T-cell (primary cell): ENCODE measurements at places on chromosomes 16 and 17.

GRCh38 chr17:79272666-79273219, 198.1 kb downstream of the ENGASE start:
- DNase-seq, result no peak

GRCh38 chr16:87541147-87541871, 48.5 kb upstream of the ZCCHC14 start:
- DNase-seq, result no peak

GRCh38 chr16:9302072-9302471, 210.6 kb downstream of the HAPSTR1 start:
- no peak for DNase-seq

GRCh38 chr17:43983196-43983514, 21.3 kb upstream of the NAGS start:
- no peak for DNase-seq

DNA sequence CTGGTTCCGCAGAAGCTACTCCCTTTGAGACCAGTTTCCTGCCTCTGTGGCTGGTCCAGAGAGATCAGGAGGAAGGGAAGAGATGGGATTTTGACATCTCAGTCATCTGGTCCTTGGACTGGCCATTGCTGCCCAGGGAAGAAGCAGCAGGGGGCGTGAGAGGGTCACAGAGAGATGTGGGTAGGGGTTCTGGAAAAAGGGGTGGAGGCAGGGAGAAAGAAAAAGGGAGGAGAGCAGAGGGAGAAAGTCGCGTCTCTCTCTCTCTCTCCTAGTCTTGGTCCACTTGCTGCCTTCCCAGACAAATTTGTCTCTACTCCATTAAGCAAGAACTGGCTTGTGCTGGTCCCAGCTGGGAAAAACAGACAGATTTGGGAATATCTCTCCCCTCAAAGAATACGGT, 4.4 kb downstream of the SHBG start:
- DNase-seq, result no peak

GRCh38 chr17:3827124-3827773, 18.8 kb downstream of the NCBP3 start:
- DNase-seq, result peak; percentile 51

DNA sequence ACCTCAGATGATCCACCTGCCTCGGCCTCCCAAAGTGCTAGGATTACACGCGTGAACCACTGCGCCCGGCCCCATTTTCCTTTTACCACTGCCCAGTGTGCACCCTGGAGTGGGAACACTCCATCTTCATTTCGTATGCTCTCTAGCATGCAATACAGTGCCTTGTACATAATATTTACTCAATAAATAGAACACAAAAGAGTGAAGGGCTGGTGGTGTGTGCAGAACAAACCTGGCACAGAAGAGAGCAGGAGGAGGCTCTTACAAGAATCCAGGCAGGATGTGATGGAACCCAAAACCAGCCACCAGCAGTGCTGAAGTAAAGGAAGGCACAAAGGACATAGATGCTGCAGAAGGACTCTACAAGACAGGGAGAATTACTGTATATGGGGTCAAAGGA, 7.3 kb downstream of the KRT37 start:
- no peak for DNase-seq

GRCh38 chr17:80277751-80278671, 17.4 kb downstream of the RNF213 start:
- no peak for DNase-seq

- DNase-seq, result no peak
Observed at GRCh38 chr17:18253947-18254821, 4.4 kb downstream of the FLII start.

GRCh38 chr16:87965417-87965816, 14.2 kb downstream of the BANP start:
- DNase-seq, result no peak

DNA sequence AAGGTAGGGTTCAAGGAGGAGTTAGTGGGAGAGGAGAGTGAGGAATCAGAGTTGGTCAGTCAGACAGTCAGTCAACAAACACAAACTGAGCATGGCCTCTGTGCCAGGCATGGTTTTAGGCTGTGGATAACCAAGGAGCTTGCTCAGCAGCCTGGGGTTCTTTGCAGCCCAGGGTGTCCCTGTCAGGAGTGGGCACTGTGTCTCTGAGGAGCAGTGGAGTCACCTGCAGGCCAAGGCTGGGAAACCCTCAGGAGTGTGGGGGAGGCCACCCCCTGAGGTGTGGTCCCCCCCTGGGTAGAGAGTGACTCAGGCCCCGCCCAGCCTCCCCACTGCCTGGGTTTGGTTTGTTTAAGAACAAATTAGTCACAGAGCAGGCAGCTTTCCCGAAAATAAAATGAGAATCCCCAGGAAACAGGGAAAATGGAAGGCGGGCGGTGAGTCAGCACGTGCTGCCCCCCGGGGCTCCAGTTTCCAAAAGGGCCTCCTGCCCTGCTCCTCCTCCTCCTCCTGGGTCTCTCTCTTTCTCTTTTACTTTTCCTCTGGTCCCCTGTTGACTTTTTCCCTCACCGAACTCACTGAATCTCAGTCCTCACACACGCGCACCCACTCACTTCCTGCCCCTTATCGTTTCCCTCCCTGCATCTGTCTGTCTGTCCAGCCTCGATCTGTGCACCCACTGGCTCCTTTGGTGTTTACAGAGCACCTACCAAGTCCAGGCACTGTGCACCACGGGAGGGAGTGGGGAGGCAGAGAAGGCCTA, 44.3 kb downstream of the SOCS3 start:
- DNase-seq, result no peak

- DNase-seq, result no peak
Observed at GRCh38 chr16:78641433-78641832, 542.0 kb downstream of the WWOX start.

DNA sequence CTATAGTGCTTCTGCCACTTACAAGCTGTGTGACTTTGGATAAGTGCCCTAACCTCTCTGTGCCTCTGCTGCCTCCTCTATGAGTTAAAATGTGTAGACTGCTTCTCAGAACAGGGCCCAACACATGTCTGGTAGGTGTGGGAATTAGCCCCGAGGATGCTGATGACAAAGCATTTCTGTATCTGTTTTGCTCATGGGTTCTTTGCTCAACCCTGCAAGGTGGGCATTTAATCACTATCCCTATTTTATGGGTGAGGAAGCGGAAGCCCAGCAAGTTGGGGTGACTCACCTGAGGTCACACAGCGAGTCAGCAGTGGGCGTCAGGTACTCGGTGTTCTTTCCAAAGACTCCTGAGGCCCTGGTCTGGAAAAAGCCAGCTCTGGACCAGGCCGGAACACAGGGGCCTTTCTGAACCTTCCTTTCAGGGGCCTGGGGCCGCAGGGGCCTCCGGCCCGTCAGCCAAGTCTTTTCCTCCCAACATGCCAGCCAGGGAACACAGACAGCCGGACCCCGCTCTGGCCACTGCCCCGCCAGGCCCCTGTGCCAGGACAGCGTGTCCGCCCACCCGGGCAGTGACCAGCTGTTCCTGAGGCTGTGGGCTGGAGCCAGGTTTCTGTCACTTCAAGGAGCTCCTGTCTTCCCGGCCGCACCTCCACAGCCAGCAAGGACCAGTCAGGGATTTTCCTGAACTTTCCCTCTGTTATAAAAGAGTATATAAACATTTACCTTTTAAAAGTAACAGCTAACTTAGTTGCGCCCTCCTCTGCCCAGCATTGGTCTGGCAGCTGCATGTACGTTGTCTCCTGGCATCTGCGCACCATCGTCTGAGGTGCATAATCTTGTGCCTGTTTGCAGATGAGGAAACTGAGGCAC, 62.5 kb downstream of the SREBF1 start:
- no peak for DNase-seq

DNA sequence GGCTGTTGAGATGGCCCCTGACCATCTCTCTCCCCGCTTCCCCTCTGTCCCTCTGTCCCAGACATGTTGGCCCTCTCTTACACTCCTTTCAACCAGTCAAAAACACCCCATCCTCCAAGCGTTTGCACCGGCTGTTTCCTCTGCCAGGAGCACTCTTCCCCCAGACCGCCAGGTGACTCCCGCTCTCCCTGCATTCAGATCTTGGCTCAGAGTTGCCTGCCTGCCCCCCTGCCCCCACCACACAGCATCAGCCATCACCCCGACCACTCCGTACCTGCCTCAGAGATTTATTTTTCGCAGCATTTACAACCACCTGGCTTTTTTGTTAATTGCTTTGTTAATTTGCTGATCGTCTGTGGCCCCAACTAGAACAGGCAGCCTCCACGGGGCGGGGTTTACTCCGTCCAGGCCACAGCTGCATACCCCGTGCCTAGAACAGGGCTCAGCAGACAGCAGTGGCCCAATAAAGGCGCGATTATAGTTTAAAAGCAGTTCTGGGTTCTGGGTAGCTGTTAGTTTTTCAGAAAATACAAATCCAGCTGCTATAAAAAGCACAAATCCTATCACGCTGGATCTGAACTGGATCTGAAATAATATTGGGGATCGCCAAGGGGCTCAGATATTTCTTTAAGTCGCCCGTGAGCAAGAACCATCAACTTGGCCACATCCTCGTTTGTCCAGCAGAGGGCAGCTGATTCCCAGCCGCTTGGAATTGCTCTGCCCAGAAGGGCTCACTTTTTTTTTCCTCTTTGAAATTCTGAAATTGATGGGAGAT, 173.6 kb downstream of the IRF8 start:
- no peak for DNase-seq

DNA sequence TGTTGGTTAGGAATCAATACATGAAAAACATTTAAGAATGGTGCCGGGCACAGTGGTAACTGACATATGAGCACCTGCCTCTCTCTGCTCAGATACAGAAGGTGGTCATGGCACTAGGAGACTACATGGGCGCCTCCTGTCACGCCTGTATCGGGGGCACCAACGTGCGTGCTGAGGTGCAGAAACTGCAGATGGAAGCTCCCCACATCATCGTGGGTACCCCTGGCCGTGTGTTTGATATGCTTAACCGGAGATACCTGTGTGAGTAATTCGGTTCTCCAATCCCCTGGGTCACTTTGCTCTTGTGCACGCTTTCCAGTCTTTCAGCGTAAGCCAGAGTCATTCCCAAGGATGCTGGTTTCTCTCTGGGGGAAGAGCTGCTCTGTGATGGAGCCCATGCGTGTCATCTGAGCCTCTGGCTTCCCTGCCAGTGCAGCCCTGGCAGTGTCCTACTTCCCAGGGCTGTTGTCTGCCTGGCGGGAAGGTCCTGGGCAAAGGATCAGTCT, 3.0 kb upstream of the CD68 start:
- DNase-seq, result no peak

GRCh38 chr16:66511602-66512271, 38.2 kb downstream of the TK2 start:
- no peak for DNase-seq

- DNase-seq, result no peak
Observed at GRCh38 chr17:863880-864279, 81.7 kb downstream of the MRM3 start.

GRCh38 chr17:16428098-16428882, 12.9 kb downstream of the TRPV2 start:
- no peak for DNase-seq

DNA sequence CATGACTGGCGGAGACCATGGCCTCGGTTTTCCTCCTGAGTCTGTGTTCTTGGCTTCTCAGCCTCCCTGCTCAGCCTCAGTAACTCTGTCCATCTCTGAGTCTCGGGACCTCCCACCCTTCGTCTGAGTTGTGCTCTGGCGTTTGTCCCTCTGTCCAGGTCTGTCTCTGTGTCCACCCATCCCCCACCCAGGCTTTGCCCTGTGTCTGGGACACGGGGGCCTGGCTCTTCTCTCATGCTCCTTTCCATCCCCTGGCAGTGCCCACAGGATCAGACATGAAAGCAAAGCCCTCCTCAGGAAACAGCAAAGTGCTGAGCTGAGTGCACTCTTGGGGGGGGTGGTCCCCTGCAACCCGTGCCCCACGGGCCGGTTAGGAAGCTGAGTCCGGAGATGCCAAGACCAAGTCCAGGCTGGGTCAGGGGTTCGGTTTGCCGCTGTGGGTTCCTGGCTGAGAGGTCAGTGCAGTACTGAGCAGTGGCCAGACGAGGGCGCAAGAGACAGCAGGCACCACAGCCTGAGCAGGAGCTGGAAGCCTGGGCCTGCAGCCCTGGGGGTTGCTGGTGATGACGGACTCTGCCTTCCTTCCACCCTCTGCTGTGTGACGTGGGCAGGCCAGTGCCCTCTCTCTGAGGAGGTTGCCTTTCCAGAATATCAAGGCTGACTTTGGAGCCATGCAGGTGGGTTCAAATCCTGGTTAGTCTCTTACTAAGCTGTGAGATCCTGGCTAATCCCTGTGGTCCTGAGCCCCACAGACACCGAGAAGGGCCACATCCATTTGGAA, 2.5 kb downstream of the P2RX1 start:
- DNase-seq, result peak; percentile 73

DNA sequence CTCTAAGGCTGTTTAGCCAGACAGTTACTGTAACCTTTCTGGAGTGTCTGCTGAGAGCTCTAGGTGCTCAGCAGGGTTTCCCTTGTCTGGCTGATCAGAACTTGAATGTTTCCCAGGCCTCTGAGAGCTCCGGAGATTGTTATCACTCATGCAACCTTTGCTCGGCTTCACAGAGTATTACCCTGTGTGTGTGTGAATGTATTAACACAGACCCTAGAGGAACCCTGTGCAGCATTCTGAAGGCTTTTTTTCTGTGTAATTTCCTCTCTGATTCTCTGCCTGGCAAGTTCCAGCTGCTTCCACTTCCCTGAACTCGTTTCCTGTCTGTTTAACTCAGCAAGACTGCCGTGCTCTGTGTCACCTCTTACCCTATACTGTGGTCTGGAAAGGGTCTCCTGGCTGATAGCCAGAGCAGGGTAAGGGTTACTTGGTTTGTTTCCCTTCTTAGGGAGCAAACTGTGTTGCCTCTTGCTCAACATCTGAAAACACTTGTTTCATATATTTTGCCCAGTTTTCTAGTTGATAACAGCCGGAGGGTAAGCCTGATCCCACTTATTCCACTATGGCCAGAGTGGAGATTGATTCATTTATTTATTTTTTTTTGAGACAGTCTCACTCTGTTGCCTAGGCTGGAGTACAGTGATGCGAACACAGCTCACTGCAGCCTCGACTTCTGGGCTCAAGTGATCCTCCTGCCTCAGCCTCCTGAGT, 21.7 kb downstream of the PRMT7 start:
- no peak for DNase-seq

- no peak for DNase-seq
Observed at GRCh38 chr16:28112908-28113307, 49.4 kb upstream of the GSG1L start.

GRCh38 chr17:45040459-45040858, 11.0 kb downstream of the DCAKD start:
- DNase-seq, result no peak

DNA sequence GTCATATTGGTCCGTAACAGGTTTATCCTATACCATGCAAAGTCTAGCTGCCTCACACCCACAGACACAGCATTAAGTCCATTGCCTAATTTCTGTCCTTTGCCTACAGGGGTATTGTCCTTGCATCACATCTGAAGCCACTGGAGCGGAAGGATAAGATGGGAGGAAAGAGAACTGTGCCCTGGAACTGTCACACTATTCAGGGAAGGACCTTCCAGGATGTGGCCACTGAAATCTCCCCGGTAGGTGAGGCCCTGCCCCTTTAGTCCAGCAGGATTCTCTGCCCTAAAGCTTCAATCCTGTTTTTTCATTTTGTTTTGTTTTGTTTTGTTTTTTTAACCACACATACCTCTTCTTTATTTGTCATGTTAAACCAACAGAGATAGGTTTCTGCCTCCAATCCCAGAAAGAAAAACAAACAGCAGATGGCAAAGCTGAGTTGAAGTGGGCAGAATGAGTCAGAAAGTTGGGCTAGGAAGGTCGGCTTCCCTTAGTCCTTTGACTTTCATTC, 2.2 kb upstream of the EFTUD2 start:
- DNase-seq, result no peak
